ENCODE measurements at places on chromosomes 4 and X.
A peak's percentile ranks its signal among the peaks of the same experiment; 100 is the strongest.

DNA sequence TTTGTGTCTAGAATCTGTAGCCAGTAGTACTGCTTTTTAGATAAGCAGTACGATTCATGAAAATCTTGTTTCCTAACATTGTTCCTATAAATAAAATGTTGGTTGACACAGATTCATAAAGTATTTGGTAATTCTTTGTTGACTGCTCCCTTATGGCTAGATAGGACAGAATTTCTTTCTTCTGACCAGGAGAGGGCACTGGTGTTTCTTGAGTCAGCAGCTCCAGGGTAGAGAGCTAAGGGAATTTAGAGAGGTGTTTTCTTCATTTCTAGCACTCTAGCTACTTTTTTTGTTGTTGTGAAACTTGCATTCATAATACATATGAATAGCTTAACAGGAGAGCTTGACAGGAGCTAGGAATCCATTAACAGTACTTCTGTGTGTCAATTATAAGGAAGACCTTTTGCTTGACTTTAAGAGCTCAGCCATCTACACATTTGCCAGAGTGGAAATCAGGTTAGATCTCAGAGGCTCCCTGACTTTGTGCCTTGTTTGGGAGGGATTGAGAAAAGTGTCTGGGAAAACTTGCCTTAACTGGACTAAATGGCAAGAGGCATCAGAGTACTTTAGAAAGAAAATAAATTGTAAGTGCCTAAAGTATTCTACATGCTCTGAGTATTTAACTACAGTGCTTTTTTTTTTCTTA is 756.1 kb downstream of the SH3BGRL start:
- DNase-seq, result no peak

DNA sequence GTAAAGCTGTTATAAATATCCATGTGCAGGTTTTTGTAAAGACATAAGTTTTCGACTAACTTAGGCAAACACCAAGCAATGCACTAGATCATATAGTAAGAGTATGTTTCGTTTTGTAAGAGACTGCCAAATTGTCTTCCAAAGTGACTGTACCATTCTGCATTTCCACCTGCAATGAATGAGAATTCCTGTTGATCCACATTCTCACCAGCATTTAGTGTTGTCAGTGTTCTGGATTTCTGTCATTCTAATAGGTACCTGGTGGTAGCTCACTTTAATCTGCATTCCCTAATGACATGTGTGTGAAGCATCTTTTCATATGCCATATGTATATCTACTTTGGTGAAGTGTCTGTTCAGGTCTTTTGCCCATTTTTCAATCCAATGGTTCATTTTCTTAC is 57.8 kb downstream of the SH3RF1 start:
- DNase-seq, result no peak

- peak; percentile 16 for DNase-seq
Measured at GRCh38 chr4:84849051-84849640, 117.3 kb downstream of the WDFY3 start.

DNA sequence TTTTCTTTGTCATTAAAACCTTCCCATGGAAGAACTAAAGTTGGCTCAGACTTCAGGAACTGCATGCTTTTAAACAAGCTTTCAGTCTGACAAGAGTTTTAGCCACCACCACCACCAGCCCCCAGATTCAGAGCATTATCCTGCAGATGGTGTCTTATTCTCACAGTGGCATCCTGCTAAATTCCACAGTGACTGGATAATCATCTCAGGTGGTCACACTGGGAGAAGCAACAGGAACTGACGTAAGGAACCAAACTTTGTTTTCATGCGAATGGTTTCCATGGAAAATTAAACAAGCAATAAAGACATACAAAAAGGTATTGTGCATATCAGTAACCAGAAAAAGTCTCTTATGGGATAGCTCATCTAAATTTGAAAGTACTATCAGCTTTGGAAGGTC is 370.7 kb downstream of the FBXW7 start:
- DNase-seq, result peak; percentile 7

DNA sequence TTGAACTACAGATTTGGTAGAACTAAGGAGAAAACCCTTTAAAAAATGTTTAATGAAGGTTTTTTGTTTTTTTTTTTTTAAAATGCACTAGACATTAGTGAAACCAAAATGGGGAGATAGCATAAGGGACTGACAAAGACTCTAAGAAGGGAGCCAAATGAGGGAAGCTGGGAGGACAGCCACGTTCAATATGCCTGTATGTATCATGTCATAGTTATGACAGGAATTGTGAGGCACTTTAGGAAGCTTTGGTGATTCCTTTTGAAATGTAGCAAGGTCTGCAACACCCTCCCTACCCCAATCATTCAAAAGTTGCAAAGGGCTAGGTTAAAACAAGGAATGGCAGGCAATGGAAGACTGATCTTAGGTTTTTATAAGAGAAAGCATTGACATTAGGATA is 526.0 kb downstream of the TLL1 start:
- peak; percentile 32 for DNase-seq

GRCh38 chr4:87093443-87094123 is 126.8 kb downstream of the KLHL8 start:
- peak; percentile 48 for DNase-seq

- no peak for DNase-seq
Measured at GRCh38 chr4:51853027-51853682, 10.2 kb downstream of the DCUN1D4 start.

- no peak for DNase-seq
Measured at GRCh38 chrX:69154051-69154450, 11.2 kb downstream of the PJA1 start.

GRCh38 chr4:15533817-15534216 is 64.1 kb downstream of the CC2D2A start:
- DNase-seq, result no peak

GRCh38 chr4:17327591-17327990 is 184.3 kb downstream of the QDPR start:
- no peak for DNase-seq

DNA sequence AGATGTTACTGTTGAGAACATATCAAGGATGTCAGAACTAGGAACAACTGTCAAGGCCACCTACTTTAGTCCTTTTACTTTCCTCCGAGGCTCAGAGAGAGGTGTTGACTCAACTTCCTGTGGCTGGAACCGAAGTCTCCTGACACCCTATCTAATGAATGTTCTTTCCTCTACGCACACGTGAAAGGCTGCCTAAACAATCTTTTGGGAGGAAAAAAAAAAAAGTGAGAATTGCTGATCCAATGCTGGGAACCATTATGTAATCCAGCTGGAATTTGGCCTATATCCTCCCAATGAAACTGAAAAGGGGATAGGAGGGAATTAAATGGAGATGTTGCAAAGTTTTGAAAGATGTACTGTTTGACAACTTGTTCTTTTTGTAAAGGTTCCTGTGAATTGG is 8.3 kb upstream of the MAP7D3 start:
- DNase-seq, result peak; percentile 77

DNA sequence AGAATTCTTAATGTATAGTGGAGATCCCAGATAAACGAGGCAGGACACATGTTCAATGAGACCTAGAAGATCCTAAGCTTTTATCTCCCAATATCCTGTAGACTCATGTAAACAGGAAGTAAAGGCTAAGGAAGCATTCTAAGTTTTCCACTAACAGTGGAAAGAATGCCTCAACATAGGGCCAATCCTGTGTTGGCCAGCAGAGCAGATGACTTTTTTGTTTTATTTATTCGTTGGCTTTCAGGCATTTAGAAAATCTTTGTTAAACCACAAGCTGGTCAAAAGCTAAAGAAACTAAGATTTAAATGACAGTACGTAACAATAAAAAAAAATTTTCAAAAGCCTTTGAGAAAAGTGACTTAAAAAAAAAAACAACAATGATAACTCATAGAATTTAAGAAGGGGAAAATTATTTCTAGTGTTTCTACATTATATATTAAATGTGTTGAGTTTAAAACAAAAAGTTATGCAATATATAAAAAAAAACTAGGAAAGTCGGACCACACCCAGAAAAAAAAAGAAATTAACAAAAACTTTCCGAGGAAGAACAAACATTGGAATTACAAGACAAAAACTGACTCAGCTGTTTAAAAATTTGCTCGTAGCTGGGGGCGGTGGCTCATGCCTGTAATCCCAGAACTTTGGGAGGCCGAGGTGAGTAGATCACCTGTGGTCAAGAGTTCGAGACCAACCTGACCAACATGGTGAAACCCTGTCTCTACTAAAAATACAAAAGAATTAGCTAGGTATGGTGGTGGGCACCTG is 759.3 kb downstream of the FSTL5 start:
- DNase-seq, result no peak

DNA sequence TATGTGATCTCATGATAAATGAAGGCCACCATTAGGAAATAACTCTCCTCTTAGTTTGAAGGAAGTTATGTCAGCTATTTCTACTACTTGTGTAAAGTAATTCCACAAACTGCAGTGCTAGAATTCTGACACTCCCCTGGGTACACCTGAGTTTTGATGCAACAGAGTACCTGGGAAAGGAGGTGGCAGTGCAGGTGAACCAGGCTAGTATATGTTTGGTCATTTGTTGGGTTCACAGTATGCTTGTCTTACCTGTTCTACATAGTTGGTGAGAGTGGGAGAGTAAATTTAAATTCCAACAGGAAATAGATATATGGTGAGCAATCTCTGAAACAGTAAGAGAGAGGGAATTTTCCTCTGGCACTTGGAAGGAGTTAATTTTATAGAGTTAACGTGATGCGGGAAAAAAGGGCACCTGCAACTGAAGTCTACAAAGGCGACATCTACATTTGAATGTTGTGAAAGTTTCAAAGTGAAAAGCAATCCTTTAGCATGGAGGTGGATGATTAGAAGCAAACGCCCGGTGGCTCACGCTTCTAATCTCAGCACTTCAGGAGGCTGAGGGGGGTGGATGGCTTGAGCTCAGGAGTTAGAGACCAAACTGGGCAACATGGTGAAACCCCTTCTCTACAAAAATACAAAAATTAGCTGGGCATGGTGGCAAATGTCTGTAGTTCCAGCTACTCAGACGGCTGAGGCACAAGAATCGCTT is 8.3 kb upstream of the SLC10A6 start:
- DNase-seq, result no peak

DNA sequence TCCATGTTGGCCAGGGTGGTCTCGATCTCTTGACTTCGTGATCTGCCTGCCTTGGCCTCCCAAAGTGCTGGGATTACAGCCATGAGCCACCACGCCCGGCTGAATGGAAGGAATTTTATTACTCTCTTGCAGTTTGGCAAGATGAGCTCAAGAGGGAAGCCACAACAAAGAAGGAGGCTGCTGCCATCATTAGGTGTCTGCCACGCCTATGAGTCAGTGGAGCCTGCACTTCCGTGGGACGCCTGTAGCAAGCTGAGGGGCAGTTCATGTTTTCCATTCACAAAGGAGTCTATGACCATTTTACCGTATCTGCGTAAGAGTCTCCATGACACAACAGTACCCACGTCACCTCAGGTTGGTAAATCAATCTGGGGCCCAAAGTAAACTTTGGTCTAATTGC is 51.2 kb upstream of the CHRNA9 start:
- peak; percentile 28 for DNase-seq

GRCh38 chr4:157291071-157291470 is 70.5 kb downstream of the GRIA2 start:
- peak; percentile 42 for DNase-seq

All from fibroblast of upper back skin (primary cell).